HAP-1 (cell line): ENCODE measurements at places on chromosomes 13 and 19.

DNA sequence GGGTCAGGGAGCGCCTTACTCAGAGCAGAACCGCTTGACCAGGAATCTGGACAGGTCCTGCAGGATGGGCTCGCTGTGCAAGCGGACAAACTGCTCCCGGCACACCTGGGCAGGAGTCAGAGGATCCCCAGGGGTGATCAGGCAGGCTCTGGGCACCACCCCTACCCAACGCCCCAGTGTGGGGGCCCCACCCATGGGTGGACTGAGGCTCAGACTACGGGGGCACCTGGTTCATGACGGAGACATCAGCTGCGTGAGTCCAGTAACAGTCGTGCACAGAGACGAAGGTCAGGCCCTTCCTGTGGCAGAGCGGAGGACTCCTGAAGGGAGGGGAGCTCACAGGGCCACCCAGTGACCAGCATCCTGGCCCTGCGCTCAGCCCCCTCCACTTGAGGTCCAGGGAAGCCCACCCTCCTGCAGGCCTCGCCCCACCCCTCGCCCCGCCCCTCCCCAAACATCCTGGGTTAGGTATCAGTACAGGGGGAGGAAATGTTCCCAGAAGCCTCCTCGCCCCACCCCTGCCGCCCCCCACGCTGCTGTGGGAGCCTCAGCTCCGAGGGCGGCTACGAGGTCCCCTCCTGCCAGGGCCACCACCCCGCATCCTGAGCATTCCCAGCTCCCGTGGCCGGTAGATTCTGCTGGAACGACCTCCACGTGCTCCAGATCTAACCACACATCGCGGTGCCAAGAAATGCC lies 15.6 kb downstream of the POLRMT start:
- DNase-seq: no peak

- peak; percentile 30 for DNase-seq
These were observed 13.8 kb downstream of the OR7D4 start for GRCh38 chr19:9205501-9206113.

GRCh38 chr13:24625870-24626849 lies 54.0 kb upstream of the ATP12A start:
- DNase-seq: no peak

GRCh38 chr13:77784515-77784914 lies 87.0 kb downstream of the SLAIN1 start:
- no peak for DNase-seq

GRCh38 chr19:50341091-50341564 lies 12.0 kb upstream of the KCNC3 start:
- no peak for DNase-seq
